ENCODE measurements at places on chromosomes 5 and 9. TPM values are rescaled to one million over a fixed set of nuclear protein-coding genes. Genes with fewer than 3 reads are reported as not detected.

The TEK gene
- total RNA-seq: 19.1 TPM

The LURAP1L gene
- total RNA-seq: 18.3 TPM

The RELL2 gene
- total RNA-seq: 0.88 TPM

The RXRA gene
- 39.1 TPM for total RNA-seq

The ANXA6 gene
- total RNA-seq: 470 TPM

The SLC26A2 gene
- total RNA-seq: 12.3 TPM

The ARL14EPL gene
- not detected for total RNA-seq

The ALDH7A1 gene
- 35.8 TPM for total RNA-seq

The NAIP gene
- 40.3 TPM for total RNA-seq

The SLC22A5 gene
- 6.8 TPM for total RNA-seq

The MLANA gene
- total RNA-seq: not detected

The MIER3 gene
- total RNA-seq: 18.9 TPM

The RNF180 gene
- total RNA-seq: 9.9 TPM

The HNRNPH1 gene
- 476 TPM for total RNA-seq

The GRPEL2 gene
- total RNA-seq: 12.8 TPM

The SPATA31E1 gene
- not detected for total RNA-seq

The ZNF782 gene
- total RNA-seq: 16.6 TPM

The ARRDC1 gene
- 41.7 TPM for total RNA-seq

The NXNL2 gene
- total RNA-seq: not detected

The STPG3 gene
- total RNA-seq: not detected

The DDX4 gene
- total RNA-seq: not detected

The SLC36A3 gene
- total RNA-seq: not detected

The ARID3C gene
- total RNA-seq: not detected

The ITK gene
- 8.8 TPM for total RNA-seq

The CNTNAP3B gene
- 45.6 TPM for total RNA-seq

The IFNK gene
- total RNA-seq: not detected

The PDGFRB gene
- 225 TPM for total RNA-seq

The GABRB2 gene
- 9.3 TPM for total RNA-seq

The SLC4A9 gene
- total RNA-seq: not detected

The VCAN gene
- 308 TPM for total RNA-seq

The CDKN2B-AS1 gene
- not detected for total RNA-seq

The WDR55 gene
- 18.7 TPM for total RNA-seq

The SLC25A2 gene
- total RNA-seq: 0.98 TPM

The TMEM174 gene
- total RNA-seq: not detected

The IL3 gene
- not detected for total RNA-seq

The UGT3A1 gene
- not detected for total RNA-seq

The EQTN gene
- not detected for total RNA-seq

The F2RL2 gene
- not detected for total RNA-seq

The ADCY2 gene
- 18.5 TPM for total RNA-seq

The CCNO gene
- total RNA-seq: not detected

The CARTPT gene
- total RNA-seq: not detected

The BSPRY gene
- not detected for total RNA-seq

The MTAP gene
- total RNA-seq: 17.7 TPM

The SOHLH1 gene
- not detected for total RNA-seq

The SPINK13 gene
- not detected for total RNA-seq
